GM04504 (cell line): ENCODE measurements at places on chromosomes 11 and 22.

- peak; percentile 71 for DNase-seq
These were observed 32.0 kb downstream of the TRIM66 start for GRCh38 chr11:8650401-8650990.

GRCh38 chr22:41917375-41917902 lies 2.6 kb upstream of the SHISA8 start:
- no peak for DNase-seq

- no peak for DNase-seq
These were observed 3.4 kb downstream of the PAK1 start for GRCh38 chr11:77470504-77470903.

GRCh38 chr11:57791321-57792059 lies 29.9 kb downstream of the CTNND1 start:
- no peak for DNase-seq

GRCh38 chr11:2759228-2760195 lies 59.7 kb upstream of the KCNQ1OT1 start:
- no peak for DNase-seq

DNA sequence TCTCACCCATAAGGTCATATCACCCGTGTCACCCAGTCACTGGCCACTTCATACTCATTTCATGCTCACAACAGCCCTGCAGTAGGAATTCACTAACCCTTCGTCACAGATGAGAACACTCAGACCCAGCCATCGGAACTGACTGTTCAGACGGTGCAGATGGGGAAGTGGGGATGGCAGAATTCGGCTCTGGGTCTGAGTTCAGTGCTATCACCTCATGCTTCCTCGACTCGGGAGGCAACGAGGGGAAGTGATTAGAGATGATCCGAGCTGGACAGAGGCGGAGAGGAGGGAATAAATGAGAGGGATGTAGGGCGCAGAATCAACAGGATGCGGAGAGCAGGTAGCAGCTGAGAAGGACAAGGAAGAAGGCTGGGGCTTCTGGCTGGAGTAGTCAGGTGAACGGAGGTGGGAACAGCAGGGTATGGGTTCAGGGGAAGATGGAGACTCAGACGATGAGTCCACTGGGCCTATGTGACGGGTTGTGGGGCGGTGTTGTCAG lies 4.7 kb downstream of the B3GNT6 start:
- DNase-seq: no peak

GRCh38 chr11:72556433-72556832 lies 117.8 kb downstream of the PDE2A start:
- DNase-seq: no peak

DNA sequence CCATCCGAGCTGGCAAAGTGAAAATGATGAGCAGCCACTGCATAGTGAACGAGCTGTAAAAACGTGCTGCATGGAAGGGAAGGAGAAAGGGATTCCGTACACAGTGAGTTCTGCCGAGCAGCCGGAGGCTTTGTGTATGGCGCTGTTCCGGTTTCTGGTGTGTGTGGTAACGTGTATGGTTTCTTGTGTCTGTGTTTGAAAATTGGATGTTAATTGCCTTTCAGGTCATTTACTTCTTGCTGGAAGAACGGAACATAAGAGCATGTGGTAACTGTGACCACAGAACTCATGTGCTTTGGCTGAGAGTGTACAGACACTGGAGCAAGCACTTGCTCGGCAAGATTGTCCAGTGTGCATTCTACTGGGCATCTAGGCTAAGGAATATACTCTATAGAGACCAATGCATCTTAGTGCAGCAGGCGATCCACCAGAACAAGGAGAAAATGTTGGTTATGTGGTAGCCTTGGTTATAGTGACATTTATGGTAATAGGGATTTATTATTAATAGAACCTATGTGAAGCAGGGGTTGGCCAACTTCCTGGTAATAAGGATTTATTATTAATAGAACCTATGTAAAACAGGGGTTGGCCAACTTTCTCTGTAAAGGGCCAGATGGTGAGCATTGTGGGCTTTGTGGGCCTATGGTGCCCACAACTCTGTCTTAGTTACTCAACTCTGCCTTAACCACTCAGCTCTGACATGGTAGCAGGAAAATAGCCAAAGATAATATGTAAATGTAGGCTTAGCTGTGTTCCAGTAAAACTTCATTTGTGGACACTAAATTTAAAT lies 49.2 kb downstream of the GRAMD1B start:
- DNase-seq: no peak
